Activated T-helper 1 cell treated with anti-CD3 and anti-CD28 coated beads, Interleukin-2, amount 50 U/mL, for 16 hours (primary cell): ENCODE measurements at places on chromosomes 16 and 17.

DNA sequence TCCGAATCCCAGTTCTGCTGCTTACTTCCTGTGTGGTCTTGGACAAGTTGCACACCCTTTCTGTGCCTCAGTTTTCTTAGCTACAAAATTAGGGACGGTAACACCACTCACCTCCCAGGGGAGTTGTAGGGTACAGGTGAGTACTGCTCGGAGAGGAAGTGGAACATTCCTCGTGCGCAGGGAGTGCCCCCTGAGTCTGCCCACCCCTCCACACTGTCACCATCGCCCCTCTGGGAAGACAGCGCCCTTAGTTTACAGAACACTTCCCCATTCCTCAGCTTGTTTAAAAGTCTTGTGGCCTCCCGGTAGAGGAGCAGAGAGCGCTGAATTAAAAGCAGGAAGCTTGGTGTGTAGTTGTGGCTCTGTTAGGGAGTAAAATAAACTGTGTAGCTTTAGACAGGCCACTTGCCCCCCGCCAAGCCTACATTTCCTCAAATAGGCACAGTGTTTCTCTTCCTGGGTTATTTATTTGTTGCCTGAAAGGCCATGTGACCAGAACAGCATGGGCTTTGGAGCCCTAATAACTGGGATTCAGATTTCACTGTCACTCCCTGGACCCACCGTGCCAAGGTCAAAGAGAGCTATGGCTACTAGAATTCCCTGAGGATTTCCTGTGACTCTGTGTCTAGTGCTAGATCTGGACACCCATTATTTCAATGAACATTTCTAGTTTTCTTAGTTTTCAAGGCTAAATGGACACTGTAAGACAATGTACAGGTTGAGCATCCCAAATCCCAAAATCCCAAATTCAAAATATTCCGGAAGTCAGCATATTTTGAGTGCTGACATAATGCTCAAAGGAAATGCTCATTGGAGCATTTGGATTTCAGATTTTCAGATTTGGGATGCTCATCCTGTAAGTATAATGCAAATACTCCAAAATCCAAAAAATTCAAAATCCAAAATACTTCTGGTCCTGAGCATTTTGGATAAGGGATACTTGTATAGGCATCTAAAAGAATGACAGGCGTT, 372.5 kb downstream of the SNX29 start:
- no peak for DNase-seq

DNA sequence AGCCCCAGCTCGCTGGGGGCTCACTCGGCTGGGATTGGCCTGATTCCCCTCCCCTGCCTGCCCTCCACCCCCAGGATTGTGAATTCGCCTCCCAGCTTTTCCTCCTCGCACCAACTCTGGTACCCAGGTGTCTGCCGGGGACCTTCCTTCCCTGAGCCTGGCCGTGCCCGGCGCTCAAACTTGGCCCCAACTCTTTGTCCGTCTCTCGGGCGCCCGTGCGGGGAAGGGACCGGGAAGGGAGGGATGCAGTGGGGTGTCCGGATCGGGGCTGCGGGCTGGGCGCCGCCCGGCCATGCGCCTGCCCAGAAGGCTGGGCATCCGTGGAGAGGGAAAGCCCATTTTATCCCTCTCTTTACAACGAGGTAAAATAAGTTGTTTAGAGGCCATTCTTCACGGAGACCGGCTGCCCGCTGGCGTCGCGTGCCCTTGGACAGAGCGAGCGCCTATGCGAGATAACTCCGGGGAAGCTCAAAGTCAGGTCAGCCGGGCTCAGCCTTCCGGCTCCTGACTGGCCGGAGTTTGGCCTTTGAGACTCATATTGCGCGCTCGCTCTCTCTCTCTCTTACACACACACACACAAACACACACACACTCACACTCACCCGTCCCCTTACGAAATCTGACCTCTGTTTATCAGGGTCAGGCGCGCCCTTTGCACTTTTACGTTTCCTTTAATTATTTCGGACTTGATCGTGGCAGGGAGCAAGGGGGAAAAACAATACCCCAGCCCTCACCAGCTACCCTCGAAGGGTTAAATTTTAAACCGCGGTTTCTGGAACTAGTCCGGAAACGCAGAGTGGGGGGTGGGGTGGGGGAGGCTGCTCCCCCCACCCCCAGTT, 774 bp upstream of the MAF start:
- DNase-seq: no peak

- DNase-seq: no peak
Observed at GRCh38 chr17:48759288-48759687, 30.7 kb upstream of the HOXB13 start.

GRCh38 chr17:58615768-58616659, 75.8 kb downstream of the TEX14 start:
- DNase-seq: no peak

DNA sequence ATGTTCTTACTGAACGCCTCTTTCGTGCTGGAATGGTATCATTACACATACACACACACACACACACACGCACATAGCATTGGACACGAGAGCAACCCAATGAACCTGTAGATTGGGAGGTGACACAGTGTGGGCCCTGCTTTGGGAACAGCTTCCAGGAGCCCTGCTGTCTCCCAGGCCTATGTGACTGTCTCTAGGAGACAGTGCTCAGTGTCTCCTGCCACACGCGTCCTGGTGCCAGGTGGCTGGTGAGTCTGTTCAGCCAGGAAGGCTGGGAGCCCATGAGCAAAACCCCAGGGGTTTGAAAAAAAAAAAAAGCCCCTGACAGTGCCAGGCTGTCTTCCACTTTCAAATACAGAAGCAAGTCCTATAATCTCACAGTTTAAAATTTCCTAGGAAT, 2.4 kb upstream of the SPOP start:
- no peak for DNase-seq
